Muscle of leg (tissue), 16 donors: ENCODE measurements at places on chromosomes 16 and 17.

DNA sequence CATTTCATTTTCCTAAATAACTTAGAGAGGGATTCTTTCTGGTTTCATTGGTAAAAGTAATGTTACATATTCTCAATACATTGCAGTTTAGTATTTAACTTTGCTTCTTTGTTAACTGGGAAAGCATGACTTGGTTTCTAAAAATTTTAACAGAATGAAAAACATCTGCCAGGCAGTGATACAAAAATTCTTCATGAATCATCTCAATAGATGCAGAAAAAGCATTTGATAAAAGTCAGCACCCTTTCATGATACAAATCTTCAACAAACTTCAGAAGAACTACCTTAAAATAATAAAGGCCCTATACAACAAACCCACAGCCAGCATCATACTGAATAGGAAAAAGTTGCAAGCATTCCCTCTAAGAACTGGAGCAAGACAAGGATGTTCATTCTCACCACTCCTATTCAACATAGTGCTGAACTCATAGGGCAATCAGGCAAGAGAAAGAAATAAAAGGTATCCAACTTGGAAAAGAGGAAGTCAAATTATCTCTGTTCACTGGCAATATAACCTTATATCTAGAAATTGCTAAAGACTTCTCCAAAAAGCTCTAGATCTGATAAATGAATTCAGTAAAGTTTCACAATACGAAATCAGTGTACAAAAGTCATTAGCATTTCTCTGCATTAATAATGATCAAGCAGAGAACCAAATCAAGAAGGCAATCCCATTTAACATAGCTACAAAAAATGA is 50.4 kb downstream of the SLFN5 start:
- no peak for DNase-seq

- peak; percentile 73 for DNase-seq
Observed at GRCh38 chr17:47072886-47073285, 93.8 kb upstream of the RPRML start.

- peak; percentile 74 for DNase-seq
Observed at GRCh38 chr17:2978991-2979390, 84.4 kb downstream of the OR1D5 start.

DNA sequence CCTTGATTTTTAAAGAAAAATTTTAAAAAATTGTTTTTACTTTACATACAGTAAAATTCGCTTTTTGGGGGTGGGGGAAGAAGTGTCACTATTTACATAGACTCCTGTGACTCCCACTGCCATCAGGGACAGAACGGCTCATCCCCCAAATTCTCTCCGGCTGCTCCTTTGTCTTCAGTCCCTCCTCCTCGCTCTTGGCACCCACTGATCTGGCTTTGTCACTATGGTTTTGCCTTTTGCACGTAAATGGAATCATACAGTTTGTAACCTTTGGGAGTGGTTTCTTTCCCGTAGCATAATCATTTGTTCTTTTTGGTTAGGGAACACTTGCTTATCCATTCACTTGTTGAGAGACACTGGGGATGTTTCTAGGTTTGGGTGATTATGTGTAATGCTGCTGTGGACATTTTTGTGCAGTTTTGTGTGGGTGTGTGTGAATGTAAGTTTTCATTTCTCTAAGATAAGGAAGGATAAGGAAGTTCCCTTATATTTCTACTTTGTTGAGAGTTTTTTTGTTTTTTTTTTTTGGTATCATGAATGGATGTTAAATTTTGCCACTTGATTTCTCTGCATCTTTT is 27.4 kb downstream of the RAB11FIP4 start:
- DNase-seq = no peak

DNA sequence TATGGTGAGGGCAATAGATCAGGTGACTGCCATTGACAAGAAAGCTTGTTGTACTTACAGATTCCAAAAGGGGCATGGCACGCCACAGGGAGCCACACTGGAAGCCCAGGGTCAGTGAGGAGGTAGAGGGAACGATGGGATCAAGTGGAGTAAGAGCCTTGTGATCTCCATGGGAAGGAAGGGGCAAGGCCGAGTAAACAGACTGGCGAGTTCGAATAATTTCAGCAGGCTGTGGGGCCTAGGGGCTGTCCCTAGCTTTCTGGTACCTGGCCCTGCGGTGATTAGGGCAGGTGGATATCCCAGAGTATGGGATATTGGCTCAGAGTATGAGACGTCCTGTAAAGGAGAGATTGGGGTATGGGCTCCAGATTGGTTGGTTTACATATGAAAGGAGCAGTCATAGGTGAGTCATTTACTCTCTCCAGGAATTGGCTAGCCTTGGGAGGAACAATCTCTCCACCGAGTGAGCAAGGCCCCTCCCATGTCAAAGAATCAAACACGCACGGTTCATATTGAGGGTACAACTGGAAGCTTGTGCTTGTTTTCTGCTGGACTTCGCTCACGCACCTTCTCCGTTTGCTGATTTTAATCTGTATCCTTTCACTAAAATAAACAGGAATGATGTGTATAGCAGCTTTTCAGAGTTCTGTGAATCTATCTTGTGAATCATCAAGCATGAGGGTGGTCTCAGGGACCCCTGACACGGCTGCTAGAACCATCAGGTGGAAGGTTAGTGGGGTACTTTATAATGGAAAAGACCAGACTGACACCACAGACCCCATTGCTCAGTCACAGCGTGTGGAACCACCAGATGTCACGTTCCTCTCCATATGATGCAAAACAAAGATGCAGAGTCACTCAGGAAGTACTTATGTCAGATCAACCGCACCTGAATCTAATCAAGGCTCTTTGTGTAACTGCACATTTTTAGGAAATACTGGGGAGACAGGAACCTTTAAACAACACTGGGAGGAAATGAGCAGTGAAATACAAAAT is 27.9 kb downstream of the GABARAPL2 start:
- peak; percentile 53 for DNase-seq
